ENCODE measurements at places on chromosomes 13 and 19.

- DNase-seq, result peak; percentile 63
Observed at GRCh38 chr19:23071147-23071511, 45.7 kb upstream of the ZNF730 start.

DNA sequence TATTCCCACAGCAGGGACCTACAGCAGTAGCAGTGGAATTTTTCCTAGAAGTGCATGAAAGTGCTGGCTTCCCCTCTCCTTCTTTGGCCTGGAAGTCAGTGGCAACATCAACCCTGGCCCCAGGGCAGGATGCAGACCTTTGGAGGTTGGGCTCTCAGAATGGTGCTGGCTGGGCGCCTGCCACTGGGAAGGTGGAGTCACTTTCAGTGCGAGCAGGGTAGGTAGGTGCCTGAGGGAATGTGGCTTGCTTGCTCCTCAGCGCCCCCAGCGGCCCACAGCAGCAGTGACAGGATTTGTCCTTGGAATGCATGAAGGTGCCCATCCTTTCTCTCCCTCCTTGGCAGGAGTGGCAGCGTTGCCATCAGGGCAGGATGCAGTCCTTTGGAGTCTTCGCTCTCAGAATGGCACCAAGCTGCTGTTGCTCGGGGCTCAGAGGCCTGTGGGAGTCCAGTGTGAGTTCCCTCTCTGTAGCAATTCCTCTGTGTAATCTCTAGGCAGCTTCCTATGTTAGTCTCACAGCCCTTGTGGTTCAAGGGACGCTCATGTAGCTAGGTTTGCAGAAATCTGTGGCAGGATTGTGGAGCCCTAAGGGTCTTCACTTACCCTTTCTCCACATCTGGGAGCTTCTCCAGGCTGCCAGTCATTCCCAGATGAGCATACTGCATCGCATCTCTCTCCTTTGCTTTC, 354.4 kb upstream of the DACH1 start:
- no peak for DNase-seq

DNA sequence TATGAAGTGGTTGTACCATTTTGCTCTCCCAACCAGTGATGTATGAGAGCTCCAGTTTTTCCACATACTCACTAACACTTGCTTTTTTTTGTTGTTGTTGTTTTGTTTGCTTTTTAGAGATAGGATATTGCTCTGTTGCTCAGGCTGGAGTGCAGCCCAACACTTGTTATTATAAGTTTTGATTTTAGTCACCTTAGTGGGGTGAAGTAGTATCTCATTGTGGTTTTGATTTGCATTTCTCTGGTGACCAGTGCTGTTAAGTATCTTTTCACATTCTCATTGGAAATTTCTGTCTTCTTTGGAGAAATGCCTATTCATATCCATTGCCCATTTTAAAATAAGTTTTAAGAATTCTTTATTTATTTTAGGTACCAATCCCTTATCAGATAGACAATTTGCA, 31.3 kb downstream of the CYP4F22 start:
- DNase-seq, result no peak

DNA sequence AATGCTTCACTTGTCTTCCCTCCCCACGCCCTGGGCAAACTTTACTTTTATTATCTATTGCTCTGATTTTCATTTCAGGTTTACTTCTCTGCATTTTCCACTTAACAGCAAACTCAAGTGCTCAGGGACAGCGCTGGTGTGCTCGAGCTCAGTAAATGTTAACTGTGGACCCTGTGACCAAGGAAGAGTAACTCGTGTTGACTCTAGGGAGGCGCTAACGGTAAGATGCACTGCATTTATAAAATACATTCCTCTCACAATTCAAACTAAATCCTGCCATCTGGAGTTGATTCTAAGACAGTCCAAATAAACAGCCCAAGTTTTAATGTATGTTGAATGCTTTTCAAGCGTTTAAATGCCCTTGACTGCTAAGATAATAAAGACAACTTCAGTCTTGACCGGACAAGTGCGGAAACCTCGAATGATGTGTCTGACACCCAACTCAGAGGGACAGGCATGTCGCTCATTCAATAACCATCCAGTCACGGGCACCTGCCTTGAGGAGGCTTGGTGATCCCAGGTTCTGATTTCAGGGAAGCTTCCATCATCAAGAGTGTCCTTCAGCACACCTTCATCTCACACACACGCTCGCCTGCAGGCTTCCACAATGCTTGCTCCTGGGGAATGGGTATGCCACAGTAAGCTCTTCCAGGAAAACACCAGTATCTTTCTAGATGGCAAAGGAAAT, 93.2 kb downstream of the STK24 start:
- no peak for DNase-seq

- DNase-seq, result no peak
Observed at GRCh38 chr19:47637550-47637949, 28.6 kb downstream of the BICRA start.

Measured in GM13977 (cell line).